ENCODE measurements at places on chromosomes 7 and 10.

GRCh38 chr10:117262291-117262902 lies 21.5 kb downstream of the SLC18A2 start:
- no peak for DNase-seq

GRCh38 chr10:63391812-63392211 lies 74.0 kb downstream of the JMJD1C start:
- DNase-seq, result no peak

- DNase-seq, result no peak
These were observed 226.4 kb downstream of the TWIST1 start for GRCh38 chr7:18890885-18891621.

- DNase-seq, result no peak
These were observed 134.6 kb upstream of the ITGB1 start for GRCh38 chr10:33092596-33092995.

GRCh38 chr10:102064503-102064867 lies 664 bp upstream of the HPS6 start:
- DNase-seq, result no peak

GRCh38 chr10:112216966-112217365 lies 33.4 kb upstream of the GPAM start:
- DNase-seq, result no peak

All from hepatic stellate cell (primary cell).